BJ (cell line): ENCODE measurements at places on chromosomes 16 and 17. TPM values are rescaled to one million over a fixed set of nuclear protein-coding genes. Genes with fewer than 3 reads are reported as not detected.

The ITGA2B gene
- 0.05 and 0.11 TPM in 2 replicates for polyA plus RNA-seq

The CHP2 gene
- polyA plus RNA-seq: not detected in 2 replicates

The EPN3 gene
- polyA plus RNA-seq: not detected in 2 replicates

The IL21R gene
- 0.33 and 0.58 TPM in 2 replicates for polyA plus RNA-seq

DNA sequence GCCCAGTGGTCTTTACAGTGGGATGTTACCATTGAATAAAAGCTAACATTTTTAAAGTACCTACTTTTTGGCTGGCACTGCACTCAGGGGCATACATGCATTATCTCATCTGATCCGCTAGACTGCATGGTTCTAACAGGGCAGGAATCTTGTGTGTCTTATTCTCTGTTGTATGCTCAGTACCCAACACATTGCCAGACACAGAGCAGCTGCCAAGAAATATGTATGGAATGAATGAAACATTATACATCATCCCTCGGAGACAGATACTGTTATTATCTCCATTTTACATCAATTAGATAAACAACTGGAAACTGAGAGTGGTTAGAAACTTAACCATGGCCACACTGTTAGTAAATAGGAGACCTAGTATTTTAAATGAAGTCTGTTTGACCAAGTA lies 74.1 kb upstream of the CDH11 start:
- DNase-seq: no peak

DNA sequence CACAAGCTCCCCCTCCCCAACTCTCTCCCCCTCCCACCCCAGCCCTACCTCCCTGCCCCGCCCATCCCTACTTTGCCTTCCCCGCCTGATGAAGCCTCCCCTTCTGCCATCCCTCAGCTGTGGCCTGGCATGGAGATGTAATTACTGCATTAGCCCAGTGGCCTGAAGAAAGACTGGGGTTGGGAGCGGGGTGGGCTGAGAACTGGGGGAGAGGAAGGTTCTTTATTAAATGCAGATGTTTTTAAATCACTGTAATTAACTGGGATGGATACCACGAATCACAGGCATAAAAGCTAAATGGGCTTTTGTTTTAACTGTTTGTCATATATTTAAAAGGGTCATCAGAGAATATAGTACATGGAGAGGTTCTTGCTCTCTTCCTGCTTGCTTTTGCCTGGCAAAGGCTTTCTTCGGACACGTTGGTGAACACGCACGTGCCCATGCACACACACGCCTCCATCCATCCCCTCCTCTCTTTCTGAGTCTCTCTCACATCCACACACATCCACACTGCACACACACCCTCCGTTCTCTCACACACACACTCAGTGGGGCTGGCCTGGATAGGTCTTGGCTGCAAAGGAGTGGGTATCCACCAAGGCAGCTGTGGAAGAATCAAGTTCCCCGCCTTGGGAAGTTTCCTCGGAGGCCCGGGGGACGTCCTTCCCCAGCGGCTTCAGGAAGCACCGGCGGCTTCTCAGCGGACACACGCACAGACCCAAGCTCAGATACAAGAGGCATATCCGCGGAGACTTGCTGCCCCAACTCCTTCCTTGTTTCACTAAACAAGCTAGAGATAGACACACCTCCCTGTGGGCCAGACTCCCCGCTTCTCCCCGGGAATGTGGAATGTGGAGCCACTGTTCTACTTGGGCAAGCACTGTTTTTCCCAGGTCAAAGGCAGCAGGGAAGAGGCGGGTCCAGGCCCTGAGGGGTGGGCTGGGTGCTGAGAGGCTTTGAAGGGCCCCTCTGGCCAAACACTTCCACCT lies 27.4 kb upstream of the TNRC6C start:
- DNase-seq: no peak
